ENCODE measurements at places on chromosomes 2 and 18.
A peak's percentile ranks its signal among the peaks of the same experiment; 100 is the strongest.

GRCh38 chr2:221573430-221574230, 1.5 kb upstream of the EPHA4 start:
- peak; percentile 75 for DNase-seq

- DNase-seq, result no peak
Observed at GRCh38 chr2:19033240-19033639, 325.2 kb downstream of the OSR1 start.

DNA sequence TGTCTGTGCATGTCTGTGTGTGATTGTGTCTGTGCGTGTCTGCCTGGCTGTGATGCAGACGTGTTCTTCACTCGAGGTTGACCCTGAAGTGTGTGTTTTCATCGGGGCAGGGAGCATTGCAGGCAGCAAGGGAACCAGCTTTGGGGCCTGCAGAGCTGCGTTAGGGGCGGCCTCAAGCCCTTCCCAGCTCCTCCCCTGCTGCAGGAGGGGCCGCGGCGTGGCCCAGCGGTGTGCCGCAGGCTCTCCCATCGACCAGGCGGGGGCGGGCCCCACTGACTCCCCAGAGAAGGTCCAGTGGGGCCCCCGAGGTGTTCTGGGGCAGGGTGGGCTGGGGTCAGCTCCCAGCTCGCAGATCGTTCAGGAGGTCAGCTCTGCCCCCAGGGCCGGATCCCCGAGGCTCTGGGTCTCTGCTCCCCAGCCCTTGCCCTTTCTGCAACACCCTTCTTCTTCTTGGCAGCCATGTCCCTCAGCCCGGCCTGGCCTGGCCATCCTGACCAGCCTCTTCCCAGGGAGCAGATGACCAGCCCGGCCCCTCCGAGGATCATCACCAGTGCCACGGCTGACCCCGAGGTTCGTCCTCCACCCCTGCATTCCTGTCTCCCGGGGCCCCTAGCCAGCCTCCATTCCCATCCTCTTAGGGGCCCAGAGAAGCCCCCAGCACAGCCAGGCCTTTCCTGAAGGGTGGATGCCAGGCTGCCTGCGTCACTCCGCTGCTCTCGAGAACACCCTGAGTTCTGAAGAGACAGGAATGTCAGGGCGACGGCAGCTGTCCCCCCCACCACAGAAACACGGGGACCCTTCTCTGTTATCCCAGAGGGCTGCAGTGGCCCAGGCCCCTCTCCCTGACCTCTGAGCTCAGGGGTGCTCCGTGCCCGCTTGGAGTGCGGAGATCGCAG, 11.1 kb upstream of the KLHL30 start:
- no peak for DNase-seq

DNA sequence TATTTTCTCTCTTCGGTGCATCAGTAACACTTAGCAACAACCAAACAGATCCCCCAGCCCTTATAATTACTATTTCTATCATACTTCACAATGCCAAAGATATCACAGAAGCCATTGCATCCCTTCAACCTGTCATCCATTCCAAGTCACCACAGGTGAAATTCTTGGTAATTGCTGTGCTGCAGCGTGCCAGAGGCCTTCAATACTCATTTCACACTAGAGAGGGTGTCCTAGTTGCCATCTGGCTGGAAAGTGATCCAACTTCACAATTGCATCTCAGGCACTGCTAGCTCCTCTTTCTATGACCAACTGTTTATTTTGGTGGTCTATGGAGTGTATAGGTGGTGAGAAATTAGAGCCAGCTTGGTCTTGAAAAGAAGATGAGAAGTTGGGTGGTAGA, 131.2 kb downstream of the NUP35 start:
- DNase-seq, result no peak

DNA sequence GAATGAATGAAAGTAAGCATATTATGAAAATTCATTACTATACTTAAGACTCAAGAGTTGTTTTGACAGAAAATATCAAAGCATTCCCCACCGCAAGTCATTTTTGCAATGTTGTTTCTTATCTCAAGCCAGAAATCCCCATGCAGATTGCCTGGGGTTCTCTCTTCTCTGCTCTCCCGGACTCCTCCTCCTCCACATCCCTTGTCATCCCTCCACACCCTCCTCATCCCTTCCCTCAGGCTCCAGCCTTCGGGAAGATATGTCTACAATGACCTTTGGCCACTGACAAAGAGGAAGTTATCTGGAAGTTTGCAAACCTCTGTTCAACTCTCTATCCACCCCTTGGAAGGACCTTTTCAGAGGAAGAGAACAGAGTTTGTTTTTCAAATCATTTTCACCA, 11.9 kb downstream of the TFCP2L1 start:
- DNase-seq, result no peak

DNA sequence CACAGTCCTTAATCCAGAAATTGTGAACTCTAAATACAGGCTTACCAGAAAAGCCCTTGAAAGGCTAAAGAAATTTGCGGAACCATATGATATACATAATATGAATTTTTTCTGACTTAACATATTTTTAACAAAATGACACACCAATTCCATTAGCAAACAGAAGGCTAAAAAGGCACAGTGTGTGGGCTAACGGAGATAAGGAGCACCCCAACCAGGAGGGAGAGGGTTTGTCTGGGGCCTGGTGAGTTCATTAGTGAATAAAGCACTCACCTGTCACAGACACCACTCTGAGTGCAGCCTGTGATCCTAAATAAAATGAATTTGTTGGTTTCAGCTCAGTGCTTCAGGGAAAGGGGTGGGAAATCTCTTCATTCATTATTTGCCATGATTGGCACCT, 2.7 kb upstream of the FECH start:
- no peak for DNase-seq

- no peak for DNase-seq
Observed at GRCh38 chr2:71672826-71673795, 219.8 kb downstream of the DYSF start.

- DNase-seq, result no peak
Observed at GRCh38 chr2:45651415-45652089, at the start of gene PRKCE. TSS of gene PRKCE (plus strand) at chr2:45651675.

- no peak for DNase-seq
Observed at GRCh38 chr18:48825101-48825745, 125.5 kb downstream of the SMAD7 start.

GRCh38 chr2:27993402-27993787, 102.9 kb downstream of the BABAM2 start:
- DNase-seq, result no peak

DNA sequence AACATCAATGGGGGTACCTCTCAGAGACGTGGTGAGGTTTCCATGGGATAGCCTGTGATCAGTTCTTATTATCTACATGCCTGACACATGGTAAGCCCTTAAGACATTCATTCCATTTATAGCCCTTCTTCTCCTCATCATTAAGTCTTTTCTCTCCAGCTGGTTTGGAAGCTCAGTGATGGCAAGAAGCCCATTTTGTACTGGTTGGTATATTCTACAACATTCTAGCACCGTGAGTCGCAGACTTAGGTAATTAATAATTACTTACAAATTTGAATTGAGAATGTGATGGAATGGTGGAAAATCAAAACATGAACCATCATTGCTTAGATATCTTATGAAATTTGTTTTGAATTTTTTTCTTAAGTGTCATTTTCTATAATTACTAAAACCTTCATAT, 472.6 kb downstream of the DLGAP1 start:
- no peak for DNase-seq

GRCh38 chr2:215929602-215930335, 83.6 kb downstream of the MREG start:
- DNase-seq, result no peak

- no peak for DNase-seq
Observed at GRCh38 chr2:55301277-55301676, 32.2 kb upstream of the MTIF2 start.
